ENCODE measurements at places on chromosomes 3 and 15. TPM values are rescaled to one million over a fixed set of nuclear protein-coding genes. Genes with fewer than 3 reads are reported as not detected.

The ACP3 gene
- total RNA-seq, result not detected

The ACSBG1 gene
- not detected for total RNA-seq

The ISLR2 gene
- under 0.01 TPM for total RNA-seq

The HIGD2B gene
- total RNA-seq, result under 0.01 TPM

The CFAP20DC gene
- total RNA-seq, result 0.65 TPM

Measured in lung microvascular endothelial cell (primary cell).